ENCODE measurements at places on chromosomes 7 and 10. TPM values are rescaled to one million over a fixed set of nuclear protein-coding genes. Genes with fewer than 3 reads are reported as not detected.

ANKRD26 gene
- 6.1 TPM for total RNA-seq

RARRES2 gene
- total RNA-seq, result not detected

CALHM1 gene
- 0.73 TPM for total RNA-seq

GRCh38 chr10:121138918-121139317 is 287.8 kb downstream of the WDR11 start:
- DNase-seq, result no peak

GRCh38 chr7:118186501-118186900 is 2.5 kb downstream of the LSM8 start:
- DNase-seq, result no peak

DNA sequence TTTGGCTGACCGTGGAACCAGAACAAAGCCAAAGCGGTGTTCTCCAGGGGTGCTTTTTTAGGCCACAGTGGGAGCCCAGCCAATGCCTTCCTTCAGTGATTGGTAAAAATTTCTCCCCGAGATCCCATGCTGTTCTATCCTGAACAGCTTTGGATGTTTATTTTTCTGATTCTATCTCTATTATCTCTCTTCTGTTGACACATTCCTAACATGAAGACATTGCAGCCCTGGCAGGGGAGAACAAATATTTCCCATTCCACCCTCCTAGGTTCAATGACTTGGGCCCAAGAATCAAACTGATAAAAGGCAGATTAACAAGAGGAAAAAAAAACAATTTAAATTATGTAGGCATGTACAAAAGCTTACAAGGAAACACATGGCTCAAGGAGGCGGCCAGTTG is 162.7 kb downstream of the PFKFB3 start:
- no peak for DNase-seq

GRCh38 chr10:106181501-106181900 is 983.0 kb downstream of the SORCS1 start:
- no peak for DNase-seq

DNA sequence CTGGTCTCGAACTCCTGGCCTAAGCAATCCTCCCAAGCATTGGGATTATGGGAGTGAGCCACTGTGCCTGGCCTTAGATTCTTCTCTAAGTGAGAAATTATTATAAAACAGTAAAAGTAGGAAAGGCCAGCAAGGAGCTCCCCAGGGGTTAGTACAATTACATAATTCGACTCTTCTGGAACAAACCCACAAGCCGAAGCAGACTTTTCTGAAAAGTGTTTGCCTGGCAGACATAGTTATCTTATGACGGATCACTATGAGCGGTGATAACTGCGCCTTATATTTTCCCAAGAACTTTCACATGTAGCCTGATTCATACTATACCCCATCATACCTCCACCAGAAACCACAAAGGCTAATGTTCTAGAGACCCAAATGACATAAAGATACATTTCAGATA is 30.2 kb upstream of the SH3PXD2A start:
- DNase-seq, result no peak

DNA sequence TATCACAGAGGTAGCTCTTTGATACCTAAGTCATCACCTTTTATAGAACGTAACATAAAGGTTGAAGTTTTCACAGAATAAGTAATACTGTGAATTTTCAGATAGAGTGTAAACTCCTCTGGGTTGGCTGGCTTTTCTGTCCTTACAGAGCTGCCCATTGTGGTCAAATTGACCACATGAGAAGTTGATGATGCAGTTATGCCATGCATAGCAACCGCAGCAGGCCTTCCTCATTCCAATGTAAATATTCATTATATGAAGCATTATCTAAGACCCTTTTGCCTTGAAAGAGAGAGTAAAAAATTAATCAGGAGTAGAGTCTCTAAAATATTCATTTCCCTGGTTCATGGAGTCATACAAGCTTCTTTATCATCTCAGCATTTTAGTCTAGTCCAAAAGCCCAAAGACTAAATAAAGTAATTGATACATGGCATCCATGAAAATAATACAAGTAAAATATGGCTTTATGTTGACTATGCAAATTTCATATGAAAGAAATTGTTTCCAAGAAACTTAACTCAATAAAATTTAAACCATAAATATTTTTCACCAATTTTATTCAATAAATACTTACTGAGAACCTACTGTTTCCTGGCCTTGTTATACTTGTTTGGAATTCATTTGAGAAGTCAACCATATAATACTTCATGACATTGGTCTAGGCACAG is 516.4 kb downstream of the PCDH15 start:
- DNase-seq, result no peak
